ENCODE measurements at places on chromosomes 1 and 21. TPM values are rescaled to one million over a fixed set of nuclear protein-coding genes. Genes with fewer than 3 reads are reported as not detected.

- DNase-seq, result no peak
These were observed 160.6 kb upstream of the EDN2 start for GRCh38 chr1:41645062-41645461.

The RSPH1 gene
- 3.3 TPM for total RNA-seq

- DNase-seq, result no peak
These were observed 8.4 kb upstream of the NBPF11 start for GRCh38 chr1:148160343-148161052.

DNA sequence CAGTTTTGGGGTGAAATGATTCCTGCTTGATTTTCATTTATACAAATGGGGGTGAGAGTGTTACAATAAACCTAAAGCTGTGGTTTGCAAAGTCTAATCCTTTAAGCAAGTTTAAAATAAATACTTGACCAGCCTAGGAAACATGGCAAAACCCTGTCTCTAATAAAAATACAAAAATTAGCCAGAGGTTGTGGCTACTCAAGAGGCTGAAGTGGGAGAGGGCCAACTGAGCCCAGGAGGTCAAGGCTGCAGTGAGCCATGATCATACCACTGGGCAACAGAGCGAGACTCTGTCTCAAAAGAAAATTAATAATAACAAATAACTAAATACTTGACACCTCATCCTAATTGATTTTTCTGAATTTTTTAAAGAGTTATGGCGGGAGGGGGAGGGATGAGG lies 110.8 kb downstream of the EIF4G3 start:
- no peak for DNase-seq

The SPRTN gene
- 9.4 TPM for total RNA-seq

DNA sequence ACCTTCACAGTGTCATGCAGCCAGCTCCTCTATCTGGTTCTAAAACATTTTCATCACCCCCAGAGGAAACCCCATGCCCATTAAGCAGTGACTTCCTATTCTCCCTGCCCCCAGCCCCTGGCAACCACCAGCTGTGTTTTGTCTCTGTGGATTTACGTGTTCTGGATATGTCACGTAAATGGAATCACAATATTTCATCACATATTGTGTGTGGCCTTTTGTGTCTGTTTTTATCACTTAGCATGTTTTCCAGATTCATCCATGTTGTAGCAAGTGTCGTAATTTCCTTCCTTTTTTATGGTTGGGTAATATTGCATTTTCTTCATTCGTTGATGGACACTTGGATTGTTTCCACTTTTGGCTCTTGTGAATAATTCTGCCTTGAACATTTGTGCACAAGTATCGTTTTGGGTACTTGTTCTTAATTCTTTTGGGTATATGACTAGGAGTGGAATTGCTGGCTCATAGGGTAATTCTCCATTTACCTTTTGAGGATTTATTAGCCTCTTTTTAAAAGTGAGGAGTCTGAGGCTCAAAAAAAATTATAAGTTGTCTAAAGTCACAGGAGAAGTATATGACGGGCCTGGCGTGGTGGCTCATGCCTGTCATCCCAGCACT lies 127.0 kb downstream of the MRPS6 start:
- DNase-seq, result no peak

All from left colon (tissue), 2 donors.